NCI-H345 (cell line): ENCODE measurements at places on chromosomes 4 and X.

DNA sequence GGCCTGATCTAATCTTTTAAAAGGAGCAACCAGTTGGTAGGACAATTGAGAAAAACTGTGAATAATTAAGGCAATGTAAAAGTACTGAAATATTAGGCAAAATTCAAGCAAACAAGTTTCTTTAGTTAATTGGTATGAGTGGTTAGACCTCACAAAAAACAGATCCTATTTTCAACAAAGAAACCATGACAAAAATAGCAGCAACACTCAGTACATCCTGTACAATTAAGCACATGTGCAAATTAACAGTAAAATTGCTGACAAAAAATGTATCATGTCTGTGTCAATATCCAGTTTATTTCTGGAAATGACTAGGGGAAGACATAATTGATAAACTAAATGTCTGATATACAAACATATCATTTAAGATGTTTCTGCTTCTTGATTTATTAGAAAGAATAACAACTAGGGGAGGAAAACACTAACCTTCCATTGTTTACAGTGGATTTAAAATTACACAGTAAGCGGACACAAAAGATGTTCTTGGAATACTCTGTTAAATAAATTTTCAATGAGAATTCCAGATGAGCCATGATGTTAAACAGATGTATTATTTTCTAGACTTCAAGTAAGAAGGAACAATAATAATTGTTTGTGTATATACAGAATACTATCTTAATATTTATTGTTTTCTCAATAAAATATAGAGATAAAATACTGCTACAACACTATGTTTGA lies 638.9 kb downstream of the SPRY1 start:
- DNase-seq, result no peak

- no peak for DNase-seq
Measured at GRCh38 chr4:15373363-15373762, 54.5 kb upstream of the C1QTNF7 start.

DNA sequence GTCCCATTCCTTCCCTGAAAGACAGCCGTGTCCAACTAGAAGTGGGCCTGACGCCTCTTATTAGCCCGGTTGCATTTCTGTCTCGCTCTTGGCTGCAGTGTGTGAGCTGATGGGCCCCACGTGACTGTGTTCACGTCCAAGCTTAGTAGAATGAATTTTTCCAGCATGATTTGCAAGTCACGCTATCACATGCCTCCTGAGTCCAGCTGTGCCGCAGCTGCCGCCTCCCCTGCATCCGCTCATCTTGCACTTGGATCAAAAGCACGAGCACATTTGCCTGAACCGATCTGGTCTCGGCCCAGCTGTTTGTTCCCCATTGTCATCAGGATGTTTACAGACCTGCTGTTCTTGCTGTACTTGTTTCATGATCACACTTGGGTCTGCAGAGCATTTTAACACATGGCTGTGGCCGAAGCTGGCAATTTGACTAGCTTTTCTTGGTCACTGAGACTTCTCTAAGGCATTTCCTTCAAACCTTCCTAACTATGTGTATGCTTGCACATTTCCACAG lies 126.5 kb downstream of the KIT start:
- peak; percentile 13 for DNase-seq

GRCh38 chrX:153884590-153884989 lies 1.4 kb downstream of the L1CAM start:
- peak; percentile 47 for DNase-seq

GRCh38 chr4:7732263-7732662 lies 207.4 kb downstream of the AFAP1 start:
- no peak for DNase-seq

DNA sequence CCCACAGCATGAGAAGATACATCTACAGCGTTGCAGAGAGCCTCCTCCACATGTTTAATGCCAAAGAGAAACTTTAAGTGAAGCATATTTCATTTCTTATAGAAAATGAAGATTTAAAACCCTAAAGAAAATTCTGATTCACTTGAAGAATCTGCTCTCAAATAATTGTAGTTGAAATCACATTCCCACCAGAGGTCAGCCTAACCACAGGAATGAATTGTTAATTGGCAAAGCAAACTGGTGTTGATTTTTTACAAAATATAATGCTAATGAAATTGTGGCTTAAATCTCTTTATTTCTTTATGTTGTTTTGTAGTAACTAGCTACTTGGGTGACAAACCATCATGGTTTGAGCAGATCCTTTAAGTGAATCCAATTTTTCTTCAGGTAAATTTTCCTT lies 31.1 kb upstream of the WDR17 start:
- DNase-seq, result peak; percentile 33
